ENCODE measurements at places on chromosomes 3 and 15.

- DNase-seq, result no peak
These were observed 36.5 kb upstream of the KLHL6 start for GRCh38 chr3:183591881-183592521.

DNA sequence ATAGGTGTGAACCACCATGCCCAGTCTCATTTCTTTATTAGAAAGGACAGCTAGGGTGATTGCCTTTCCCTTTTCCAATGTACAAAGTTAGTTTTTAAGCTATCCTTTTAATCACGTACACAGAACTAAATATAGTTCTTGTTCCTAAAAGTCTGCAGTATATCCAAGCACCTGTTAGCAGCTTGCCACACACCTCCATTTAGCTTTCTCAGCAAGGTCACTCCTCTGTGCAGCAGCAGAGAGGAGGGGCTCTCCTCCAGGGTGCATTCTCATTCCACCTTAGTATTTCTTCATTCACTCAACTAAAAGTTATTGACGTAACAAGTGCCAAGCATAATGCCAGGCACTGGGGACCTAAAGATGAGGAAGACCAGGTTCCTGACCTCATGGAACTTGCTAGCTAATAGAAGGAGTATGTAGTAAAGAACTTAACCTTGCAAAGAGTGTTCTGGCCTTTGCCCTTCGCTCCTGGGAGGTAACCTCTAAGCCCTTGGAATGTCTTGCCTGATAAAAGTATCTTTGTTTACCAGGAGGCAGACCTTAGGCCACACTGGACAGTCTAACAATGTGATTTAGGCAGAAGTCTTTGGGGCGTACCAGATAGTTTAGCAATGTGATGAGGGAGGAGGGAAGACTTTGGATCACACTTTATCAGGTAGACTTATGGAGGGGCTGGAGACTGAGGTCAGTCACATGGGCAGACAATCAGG, 12.7 kb upstream of the PTPN9 start:
- no peak for DNase-seq

- no peak for DNase-seq
These were observed 381.2 kb downstream of the RSL24D1 start for GRCh38 chr15:54815556-54815955.

GRCh38 chr15:91561371-91562100, 292.0 kb upstream of the SLCO3A1 start:
- DNase-seq, result no peak

DNA sequence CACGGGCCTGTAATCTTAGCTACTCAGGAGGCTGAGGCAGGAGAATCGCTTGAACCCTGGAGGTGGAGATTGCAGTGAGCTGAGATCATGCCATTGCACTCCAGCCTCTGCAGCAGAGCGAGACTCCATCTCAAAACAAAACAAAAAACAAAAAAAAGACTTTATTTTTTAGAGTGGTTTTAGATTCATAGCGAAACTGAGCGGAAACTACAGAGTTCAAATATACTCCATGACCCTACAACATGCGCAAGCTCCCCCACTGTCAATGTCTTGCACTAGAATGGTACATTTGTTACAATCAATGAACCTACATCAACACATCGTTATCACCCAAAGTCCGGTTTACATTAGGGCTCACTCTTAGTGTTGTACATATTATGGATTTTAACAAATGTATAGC, 2.2 kb upstream of the CRTAP start:
- no peak for DNase-seq

- DNase-seq, result no peak
These were observed 39.5 kb downstream of the TMEM108 start for GRCh38 chr3:133077688-133078087.

DNA sequence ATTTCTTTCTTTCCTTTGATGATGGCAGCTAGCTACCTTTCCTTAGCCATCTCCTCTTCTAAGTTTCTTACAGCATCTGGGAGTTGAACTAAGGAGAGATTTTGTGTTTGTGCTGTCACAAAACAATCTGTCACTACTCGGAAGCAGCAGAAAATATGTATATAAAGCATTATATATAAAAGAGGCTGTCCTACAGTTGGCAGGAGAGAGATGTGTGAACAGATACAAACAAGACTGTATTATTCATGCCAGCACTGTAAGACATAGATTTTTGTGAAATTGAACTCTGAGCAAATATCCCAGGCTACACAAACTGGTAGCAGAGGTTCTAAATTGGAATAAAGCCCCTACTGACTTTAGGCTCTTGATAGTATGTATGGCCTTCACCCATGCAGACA, 577.5 kb upstream of the NECTIN3 start:
- no peak for DNase-seq

DNA sequence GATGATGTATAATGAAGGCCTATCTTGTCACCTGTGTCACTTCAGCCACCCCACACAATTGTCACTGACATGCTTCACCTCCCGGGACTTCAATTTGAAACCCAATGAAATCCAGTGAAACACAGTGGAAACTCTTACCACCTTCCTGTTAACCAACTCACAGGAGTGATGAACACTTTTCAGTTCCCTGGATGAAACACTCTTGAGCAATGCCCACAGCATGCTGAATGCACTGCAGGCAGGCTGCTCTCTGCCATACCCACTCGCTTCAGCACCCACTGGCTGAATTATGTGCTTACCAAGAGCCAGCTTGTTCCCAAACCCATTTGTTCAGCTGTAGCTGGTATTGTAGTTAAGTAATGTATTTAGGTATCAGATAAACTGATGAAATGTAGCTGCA, 47.0 kb downstream of the MAP2K1 start:
- no peak for DNase-seq
